ENCODE measurements at places on chromosomes 16 and 17. TPM values are rescaled to one million over a fixed set of nuclear protein-coding genes. Genes with fewer than 3 reads are reported as not detected.
A peak's percentile ranks its signal among the peaks of the same experiment; 100 is the strongest.

- no peak overlapping the region for H3K4me3 ChIP-seq
- DNase-seq, result peak; percentile 61
- no peaks in the 10 kb centered on the region for H3K27me3 ChIP-seq
These were observed 122.9 kb downstream of the METRNL start for GRCh38 chr17:83202002-83203000.

- peak; percentile 71 for DNase-seq
- H3K27ac ChIP-seq, result peak overlapping the region; percentile 48
- no peak overlapping the region for H3K4me3 ChIP-seq
- no peaks in the 10 kb centered on the region for H3K36me3 ChIP-seq
These were observed 216.0 kb downstream of the SEC14L1 start for GRCh38 chr17:77356690-77357201.

- peaks cover 24% of the 10 kb centered on the region for H3K27me3 ChIP-seq
- peak within 1 kb of the TSS; percentile 72 for H3K27ac ChIP-seq
- no peaks in the 10 kb centered on the region for H3K36me3 ChIP-seq
These were observed at the start of gene MT1M for GRCh38 chr16:56632156-56632847. TSS of gene MT1M (plus strand) at chr16:56632659. CDS start at chr16:56632732, 73 bp downstream.

GRCh38 chr17:45873728-45874127, 20.6 kb upstream of the MAPT start:
- H3K4me3 ChIP-seq, result no peak overlapping the region
- no peak for DNase-seq
- H3K4me1 ChIP-seq, result peaks cover 12% of the 10 kb centered on the region
- H3K36me3 ChIP-seq, result no peaks in the 10 kb centered on the region

The CAMKK1 gene
- total RNA-seq, result 12.8 TPM

The RGS9 gene
- 12.4 TPM for total RNA-seq

- no peak overlapping the region for H3K4me3 ChIP-seq
- H3K27me3 ChIP-seq, result no peaks in the 10 kb centered on the region
- H3K27ac ChIP-seq, result peak overlapping the region; percentile 75
- no peaks in the 10 kb centered on the region for H3K36me3 ChIP-seq
- H3K4me1 ChIP-seq, result no peaks in the 10 kb centered on the region
These were observed 36.3 kb upstream of the ZNF750 start for GRCh38 chr17:82876149-82876548.

- no peak for DNase-seq
- H3K36me3 ChIP-seq, result no peaks in the 10 kb centered on the region
- no peaks in the 10 kb centered on the region for H3K4me1 ChIP-seq
- H3K4me3 ChIP-seq, result no peak overlapping the region
- H3K27ac ChIP-seq, result no peak overlapping the region
These were observed 48.5 kb downstream of the IRF8 start for GRCh38 chr16:85947230-85948137.

The HIC1 gene
- total RNA-seq, result 33.3 TPM

DNA sequence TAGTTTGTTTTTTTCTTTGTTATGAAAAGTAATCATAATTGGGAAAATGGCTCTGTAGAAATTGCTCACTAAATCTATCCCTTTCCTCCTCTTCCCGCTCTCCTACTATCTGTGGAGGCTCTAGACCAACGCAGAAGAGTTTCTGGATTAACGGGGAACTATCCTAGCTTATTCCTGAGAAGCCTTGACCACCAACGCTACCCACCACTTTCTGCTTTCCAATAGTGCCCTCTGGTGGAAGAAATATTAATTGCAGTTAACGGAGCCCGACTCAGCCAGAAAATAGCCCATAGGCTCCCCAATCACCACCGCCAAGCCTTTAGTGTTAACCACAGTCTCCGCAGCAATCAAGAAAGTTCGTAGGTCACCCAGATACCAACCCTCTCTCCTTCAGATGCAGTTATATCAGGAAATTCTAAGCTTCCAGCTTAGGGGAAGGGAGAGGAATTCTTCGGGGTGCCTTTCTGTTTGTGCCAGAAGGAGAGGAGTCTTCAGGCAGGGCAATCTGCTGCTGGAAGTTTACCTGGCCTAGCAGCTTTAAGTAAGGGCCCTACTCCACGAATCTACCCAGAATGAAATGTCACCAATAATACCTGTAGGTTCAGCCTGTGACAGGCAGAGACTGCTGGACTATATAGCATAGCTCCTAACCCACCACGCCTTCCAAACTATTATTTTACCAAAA, 23.0 kb upstream of the NSRP1 start:
- no peak for DNase-seq
- H3K27me3 ChIP-seq, result peaks cover 16% of the 10 kb centered on the region
- no peaks in the 10 kb centered on the region for H3K36me3 ChIP-seq
- H3K4me1 ChIP-seq, result no peaks in the 10 kb centered on the region
- H3K27ac ChIP-seq, result no peak overlapping the region
- H3K4me3 ChIP-seq, result no peak overlapping the region

The LITAFD gene
- not detected for total RNA-seq

The FAHD1 gene
- total RNA-seq, result 27.7 TPM

- H3K4me3 ChIP-seq, result no peak overlapping the region
- H3K27ac ChIP-seq, result no peak overlapping the region
- DNase-seq, result no peak
- H3K27me3 ChIP-seq, result no peaks in the 10 kb centered on the region
These were observed 56.1 kb downstream of the TNRC6C start for GRCh38 chr17:78014646-78015045.

The AIPL1 gene
- not detected for total RNA-seq

All from sigmoid colon (tissue), 7 donors.